Activated CD4-positive, alpha-beta T cell treated with anti-CD3 and anti-CD28 coated beads, Interleukin-2, amount 50 U/mL, for 48 hours (primary cell): ENCODE measurements at places on chromosomes 6 and 20.

GRCh38 chr20:3296261-3297078, 57.5 kb upstream of the SLC4A11 start:
- DNase-seq, result no peak

DNA sequence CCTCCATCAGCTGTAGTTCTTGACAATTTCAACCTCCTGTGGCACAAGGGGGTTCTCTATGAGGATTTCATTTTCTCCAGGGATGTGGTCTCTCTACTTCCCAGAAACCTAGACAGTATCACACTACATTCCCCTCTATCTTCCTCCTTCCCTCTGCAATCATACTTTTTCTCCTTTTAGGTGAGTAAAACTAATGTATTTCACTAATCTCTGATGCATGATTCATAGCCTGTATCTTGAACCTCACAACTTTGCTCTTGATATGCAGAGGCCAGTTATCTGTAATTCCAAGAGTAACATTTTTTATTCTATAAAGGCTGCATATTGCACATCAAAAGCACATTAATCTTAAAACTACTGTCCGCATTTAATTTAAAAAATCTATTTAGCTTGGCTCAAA, 449.6 kb downstream of the RFPL4B start:
- no peak for DNase-seq

DNA sequence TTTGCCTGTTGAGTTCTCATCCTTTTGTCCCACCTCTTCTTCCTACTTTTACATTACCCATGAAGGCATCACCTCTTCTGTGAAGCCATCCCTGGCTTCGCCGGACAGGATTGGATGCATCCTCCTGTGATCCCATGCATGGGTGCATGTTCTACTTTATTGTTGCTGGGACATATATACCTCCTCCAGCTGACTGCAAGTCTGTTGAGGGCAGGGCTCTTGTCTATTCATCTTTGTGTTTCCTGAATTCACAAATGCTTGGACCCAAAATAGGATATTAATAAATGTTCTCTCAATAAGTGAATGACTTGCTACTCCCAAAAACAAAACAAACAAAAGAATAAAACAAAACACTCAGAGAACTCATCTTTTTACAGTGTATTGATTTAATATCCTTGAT, 5.1 kb downstream of the MYB start:
- DNase-seq, result no peak

DNA sequence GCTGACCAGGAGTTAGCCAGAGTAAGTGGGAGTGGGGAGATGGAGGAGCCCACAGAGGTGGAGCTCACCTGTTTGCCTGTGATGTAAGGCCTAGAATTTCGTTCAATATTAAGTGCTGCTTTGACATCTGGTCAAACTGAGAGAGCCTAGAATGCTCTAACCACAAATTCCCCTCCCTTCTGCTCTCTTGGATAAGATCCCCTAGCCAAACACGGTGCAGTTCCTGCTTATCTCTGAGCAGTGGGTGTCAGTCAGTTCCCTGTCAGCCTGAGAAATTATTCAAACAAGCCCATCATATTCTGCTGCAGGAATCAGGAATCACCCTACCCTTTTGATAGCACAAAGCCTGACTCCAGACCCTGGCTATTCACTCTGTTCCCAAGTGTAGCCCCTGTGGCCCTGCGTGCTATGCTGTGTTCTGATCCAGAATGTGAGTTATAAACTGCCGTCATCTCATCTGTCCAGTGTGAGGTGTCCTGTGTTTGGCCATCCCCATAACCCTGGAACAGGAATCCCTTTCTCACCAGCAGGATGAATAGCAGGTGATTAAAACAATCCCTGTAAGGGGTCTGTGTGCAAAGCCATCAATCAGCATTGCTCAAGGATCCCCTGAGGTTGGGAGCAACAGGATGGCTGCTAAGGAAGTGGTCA, 31.8 kb upstream of the ZNF133 start:
- DNase-seq, result no peak

GRCh38 chr6:5718231-5718947, 288.3 kb downstream of the NRN1 start:
- no peak for DNase-seq

DNA sequence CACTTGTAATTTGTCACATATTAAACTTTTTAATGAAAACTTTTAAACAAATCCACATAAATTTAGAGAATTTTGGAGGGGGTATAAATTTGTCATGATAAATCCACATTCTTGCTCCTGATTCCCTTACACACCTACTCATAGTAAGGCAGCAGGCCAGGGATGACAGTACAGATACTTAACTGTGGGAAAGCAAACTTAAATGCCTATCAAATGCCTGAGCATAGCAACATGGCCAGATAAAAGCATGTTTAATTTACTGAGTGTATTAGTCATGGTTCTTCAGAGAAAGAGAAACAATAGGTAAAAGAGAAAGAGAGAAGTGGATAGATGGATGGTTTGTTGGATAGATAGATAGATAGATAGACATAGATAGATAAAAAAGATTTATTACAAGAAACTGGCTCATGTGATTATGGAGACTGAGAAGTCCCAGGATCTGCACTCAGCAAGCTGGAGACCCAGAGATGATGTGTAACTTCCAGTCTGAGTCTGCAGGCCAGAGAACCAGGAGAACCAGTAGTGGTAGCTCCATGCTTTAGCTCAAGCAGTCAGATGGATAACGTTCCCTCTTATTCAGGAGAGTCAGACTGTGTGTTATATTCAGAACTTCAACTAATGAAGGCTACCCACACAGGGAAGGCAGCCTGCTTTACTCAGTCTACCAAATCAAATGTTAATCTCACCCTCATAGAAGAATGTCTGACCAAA, 15.9 kb upstream of the ADGRF1 start:
- DNase-seq, result no peak

DNA sequence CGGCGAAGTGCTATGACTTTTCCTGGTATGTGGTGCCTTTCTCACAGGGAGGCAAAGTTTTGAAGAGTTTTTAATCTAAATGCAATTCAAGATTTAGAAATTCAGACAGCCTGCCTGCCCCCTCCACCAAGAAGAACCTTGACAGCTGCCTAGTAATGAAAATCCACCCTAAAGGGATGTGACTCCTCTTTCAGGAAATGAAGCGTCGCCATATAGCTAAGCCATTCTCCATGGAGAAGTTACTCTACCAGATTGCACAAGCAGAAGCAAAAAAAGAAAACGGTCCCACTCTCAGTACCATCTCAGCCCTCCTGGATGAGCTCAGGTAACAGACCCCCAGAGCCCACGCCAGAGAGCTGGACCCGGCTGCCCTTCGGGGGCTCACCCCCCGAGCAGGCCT, 150.1 kb downstream of the DTNBP1 start:
- no peak for DNase-seq

DNA sequence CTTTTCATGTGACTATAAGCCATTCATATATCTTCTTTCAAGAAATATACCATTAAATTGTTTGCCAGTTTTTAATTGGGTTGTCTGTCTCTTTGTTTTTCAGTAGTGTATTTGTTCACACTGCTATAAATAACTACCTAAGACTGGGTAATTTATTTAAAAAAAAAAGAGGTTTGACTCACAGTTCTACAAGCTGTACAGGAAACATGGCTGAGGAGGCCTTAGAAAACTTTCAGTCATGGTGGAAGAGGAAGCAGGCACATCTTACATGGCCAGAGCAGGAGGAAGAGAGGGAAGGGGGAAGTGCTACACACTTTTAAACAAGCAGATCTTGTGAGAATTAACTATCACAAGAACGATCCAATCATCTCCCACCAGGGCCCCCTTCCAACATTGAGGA, 255.3 kb downstream of the EPM2A start:
- DNase-seq, result no peak

DNA sequence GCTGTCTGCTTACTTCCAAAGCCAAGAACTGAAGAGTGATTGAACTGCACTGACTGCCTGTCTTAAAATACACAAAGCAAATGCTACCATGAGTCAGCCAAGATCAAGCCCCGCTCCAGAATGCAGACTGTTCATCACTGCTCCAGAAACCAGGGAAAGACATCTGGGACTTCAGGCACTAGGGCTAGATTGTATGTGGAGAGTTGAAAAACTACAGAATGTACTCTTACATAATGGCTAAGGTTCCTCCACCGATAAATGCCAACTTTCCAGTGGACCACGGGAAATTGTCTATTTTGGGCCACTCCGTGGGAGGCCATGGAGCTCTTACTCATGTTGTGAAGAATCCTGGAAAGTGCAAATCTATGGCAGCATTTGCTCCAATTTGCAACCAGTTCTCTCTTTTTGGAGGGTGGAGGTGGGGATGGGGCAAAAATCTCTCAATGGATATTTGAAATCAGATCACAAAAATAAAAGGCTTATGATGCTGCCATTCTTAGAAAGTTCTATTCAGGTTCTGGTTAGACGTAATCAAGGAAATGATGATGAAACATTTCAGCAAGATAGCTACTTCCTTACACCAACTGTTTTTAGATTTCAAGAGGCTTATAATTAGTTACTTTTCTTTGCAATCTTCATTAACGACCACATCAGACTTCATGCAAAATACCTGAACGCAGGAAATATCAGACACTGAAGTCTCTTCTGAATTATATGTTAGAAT, 11.8 kb upstream of the CAP2 start:
- no peak for DNase-seq

GRCh38 chr6:169895000-169895759, 143.8 kb downstream of the ERMARD start:
- no peak for DNase-seq

DNA sequence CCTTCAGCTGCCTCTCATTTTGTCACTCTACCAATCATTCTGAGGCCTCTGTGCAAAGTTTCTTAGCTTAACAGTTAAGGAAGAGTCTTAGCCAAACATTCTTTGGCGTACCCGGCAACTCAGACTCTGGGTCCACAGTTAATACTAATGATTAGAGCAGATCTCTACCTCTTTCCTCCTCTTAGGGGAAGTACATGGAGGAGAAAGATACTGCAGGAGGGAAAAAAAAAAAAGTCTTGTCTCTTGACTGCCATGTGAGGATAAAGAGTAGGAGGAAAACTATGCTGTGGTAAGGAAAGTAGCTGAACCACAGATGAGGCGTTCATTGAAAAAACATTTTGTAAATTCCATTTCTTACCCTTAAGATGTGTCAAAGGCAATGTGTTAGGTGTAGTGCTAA, 44.0 kb upstream of the MARCKS start:
- no peak for DNase-seq

DNA sequence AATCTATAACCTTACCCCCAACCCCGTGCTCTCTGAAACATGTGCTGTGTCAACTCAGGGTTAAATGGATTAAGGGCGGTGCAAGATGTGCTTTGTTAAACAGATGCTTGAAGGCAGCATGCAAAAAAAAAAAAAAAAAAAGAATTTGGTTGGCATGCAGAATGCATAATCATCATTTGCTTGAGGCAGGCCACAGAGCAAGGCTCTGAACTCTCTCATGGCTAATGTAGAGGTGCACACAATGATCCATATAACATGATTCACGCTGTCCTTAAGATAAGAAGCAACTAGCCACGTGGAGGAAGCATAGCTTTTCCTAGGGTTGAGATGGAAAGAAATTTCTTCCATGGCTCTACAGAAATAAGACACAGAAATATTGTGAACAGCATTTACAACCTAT, 27.6 kb upstream of the RPN2 start:
- DNase-seq, result no peak

GRCh38 chr20:33320006-33320405, 37.0 kb downstream of the BPIFB1 start:
- DNase-seq, result no peak

DNA sequence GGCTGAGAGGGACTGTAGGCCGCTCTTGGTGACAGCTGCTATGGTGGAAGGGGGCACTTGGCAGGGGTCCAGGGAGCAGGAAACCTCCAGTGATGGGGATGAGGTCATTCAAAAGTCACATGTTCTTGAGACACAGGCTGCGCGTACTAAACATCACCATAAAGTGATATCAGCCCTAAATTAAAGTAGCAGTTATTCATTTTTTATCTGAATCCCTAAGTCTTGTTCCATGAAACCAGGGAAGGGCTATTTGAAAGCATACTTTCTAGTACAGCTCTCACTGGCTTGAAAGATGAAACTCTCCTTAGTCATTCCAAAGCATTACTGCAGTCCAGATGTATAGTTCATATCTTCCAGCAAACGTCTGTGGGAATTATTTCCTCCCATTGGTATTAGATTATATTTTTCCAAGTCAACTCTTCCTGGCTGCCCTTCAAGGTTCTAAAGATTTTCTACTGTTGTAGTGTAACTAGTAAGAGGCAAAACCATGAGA, 373.1 kb downstream of the CD109 start:
- no peak for DNase-seq

- no peak for DNase-seq
Observed at GRCh38 chr20:34751453-34751852, 47.3 kb downstream of the TP53INP2 start.

DNA sequence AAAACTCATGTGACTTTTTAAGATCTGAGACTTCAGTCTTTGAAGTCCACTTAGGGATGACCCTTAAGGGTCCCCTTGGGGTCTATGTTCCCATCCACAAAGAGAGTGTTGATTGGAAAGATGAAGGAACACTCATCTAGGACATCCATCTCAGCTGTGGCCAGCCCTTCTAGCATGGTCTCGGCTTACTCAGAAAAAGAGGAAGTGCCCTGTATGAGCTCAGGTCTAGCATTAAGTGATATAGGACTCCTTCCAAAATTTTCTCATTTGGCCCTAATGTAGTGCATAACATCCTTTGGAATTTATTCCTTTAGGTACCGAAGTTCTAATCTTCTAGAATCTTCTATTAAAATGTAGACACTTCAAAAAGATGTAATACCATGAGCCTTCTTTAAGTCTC, 77.4 kb downstream of the NDUFAF5 start:
- DNase-seq, result no peak

DNA sequence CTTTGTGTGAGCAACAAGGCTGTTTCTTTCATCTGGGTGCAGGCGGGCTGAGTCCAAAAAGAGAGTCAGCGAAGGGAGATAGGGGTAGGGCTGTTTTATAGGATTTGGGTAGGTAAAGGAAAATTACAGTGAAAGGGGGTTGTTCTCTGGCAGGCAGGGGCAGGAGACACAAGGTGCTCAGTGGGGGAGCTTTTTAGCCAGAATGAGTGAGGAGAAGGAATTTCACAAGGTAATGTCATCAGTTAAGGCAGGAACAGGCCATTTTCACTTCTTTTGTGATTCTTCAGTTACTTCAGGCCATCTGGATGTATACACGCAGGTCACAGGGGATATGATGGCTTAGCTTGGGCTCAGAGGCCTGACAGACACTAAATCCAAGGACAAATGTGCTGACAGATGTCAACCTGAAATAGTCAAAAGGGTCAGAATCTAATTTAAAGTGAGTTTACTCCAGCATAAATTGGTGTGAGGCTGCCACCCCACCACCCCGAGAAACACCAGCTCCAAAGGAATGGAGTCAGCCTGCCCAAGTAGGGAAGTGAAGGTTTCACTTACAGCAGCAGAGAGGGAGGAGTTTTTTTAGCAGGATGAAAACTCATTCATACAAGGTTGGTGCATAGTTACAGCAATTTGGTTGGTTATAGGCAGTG, 560.0 kb upstream of the CDH4 start:
- DNase-seq, result no peak

GRCh38 chr6:140027219-140027618, 652.8 kb upstream of the CITED2 start:
- DNase-seq, result no peak
